ENCODE measurements at places on chromosomes 2 and 18.

GRCh38 chr18:27715751-27716150 is 461.2 kb downstream of the CDH2 start:
- DNase-seq, result no peak

DNA sequence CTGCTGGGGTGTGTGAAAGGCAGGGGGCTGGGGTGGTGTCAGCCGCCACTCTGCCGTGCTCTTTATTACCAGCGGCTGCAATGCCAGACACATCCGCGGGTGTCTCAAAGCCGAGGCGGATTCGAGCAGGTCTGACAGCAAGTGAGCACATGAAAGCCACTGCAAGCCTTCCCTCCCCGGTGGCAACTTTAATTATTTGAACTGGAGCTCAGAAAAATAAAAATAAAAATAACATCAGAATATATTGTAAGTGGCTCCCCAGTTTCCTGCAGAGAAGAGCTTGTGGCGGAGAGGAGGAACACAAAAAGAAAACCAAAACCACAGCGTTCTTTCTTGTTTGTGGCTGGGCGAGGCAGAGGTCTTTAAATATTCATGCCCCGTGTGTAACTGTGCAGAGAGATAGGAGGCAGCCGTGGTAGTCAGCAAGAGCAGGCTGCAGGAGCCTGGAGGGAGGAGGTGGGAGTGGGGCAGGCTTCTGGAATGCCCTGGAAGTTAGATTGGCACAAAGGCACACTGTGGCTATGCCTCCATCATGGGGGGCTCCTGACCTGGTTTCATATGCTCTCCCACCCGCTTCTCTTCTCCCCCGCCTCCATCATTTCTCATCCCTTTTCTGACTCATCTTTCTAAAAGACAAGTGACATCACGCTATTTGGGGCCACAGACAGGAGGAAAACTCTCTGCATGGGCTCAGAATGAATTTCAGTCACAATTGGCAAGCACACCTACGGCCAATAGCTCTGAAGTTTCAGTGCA is 199.8 kb downstream of the CLIP4 start:
- DNase-seq, result peak; percentile 77

DNA sequence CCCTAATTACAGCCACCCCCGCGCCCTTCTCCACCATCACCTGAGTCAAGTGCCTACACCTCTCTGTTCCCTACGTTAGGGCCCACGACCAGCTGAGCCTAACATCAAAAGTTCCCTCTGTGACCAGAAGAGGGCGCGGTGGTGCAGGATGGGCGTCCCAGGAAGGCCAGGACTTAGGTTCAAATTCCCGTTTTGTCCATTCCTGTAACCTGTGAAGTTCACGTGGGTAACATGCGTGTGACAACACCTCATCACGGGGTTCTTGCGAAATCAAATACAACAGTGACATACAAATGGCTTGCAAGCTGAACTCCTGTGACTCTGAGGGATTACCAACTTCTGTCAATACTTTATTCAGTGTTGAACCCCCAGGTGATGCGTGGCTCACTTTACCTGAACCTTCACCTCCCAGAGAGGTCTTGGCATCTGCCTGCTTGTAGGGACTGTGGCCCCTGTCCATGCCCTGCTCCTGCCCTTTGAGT is 207.9 kb downstream of the ARL4C start:
- peak; percentile 88 for DNase-seq

DNA sequence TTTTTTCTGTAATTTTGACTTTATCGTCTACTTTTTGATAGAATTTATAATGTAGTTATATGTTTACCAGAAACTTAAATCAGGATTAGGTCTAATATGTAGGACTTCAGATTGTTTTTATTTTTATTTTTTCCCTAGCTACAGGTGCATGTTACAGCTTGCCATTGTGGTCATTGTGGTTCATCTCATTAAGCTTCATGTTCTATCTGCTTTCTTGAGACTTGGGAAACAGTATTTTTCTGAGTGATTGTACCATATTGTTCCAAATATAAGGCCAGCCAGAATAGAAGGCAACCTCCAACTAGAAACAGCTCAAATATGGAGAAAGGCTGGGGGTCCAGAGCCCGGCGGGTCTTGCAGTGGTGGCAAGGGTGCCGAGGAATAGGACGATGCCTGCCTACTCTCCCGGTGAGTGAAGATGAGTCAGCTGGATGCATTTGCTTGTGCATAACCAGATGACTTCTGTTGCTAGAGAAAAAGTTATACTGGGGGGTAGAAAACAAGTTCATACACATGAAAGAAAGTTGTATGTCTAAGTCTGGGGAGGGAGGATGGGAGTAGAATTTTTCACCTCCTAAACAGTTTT is 188.4 kb downstream of the CCDC85A start:
- DNase-seq, result no peak

DNA sequence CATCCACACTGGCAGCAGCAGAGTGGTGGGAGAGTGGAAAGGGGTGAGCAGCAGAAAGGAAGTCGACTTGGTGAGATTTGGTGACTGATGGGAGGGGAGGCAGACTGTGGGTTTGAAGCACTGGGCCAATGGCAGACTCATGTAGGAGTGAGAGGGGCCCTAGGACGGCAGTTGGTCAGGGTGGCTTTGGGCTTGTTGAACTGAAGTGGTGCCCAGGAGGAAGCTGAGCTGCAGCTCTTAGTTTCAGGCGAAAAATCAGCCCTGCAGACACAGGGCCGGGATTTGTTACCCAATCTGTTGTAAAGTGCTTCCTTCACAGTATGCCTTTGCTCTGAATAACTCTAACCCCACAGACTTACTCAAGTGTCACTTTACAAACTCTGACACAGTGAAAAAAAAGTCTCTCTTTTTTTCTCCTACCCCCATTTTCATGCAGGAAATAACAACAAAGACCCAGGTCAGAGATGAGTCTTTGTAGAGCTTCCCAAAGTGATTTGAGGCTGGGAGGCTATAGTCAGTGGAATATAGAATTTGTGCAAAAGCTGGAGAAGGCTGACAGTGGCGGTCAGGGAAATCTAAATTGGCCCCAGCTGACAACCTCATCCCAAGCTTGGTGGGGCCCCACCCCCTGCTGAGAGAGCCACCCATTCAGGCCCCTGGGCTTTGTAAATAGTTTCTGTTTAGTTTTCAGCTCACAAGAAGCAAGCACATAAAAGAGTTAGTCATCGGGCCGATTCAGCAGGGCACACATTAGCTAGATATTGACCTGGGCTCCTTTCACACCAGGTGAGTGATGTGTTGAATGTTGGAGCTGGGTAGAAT is 226.9 kb downstream of the VAPA start:
- no peak for DNase-seq

DNA sequence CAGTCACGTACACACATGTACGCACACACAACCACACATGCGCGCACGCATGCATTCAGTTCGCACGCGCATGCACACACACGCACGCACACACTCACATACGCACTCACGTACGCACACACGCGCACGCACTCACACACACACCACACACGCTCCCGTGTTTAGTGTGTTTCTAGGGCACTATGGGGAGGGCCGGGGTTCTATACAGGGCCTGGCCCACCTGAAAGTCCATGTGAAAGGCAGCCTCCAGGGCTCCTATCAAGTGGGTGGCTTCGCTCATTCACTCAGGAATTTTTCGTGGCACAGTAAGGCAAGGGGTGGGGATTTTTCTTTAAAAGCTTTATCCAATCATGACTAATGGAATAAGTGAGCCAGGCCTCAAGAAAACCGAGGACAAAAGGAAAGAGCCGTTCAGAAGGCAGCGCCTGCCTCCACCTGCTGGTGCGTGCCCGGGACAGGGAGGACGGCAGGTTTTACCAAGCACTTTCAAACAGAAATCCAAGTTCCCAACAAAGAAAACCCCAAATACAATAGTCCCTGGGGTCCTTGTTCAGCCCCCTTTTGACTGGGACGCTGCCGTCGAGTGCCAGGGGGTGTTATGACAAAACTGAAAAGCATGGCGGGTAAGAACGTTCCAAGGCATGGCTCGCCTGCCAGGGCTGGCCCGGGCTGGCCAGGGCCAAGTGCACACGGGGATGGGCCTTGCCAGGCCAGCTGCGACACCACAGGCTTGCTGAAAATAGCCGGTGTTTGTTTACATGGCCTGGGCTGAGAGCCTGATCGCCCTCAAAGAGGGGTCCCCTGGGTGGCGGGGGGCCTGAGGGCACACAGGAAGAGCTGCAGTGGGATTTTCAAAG is 110.0 kb downstream of the HDAC4 start:
- no peak for DNase-seq

DNA sequence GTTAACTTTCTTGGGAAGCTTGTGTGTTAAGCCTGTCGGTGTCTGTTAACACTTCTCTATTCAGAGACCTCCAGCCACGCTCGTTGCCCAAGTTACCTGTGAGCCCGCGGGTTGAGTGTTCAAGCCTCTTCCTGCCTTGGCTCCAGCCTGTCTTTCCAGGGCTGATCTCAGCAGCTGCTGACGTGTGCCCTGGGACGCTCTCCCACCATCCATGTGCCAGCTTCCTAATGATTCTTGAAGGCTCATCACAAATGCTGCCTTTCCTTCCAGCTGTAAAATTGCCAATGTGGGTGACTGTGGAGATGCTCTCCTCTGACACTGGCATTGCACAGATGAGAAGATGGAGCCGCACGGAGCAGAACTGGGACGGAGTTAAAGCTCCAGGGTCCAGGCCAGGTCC is 6.1 kb downstream of the RNF144A start:
- peak; percentile 28 for DNase-seq

DNA sequence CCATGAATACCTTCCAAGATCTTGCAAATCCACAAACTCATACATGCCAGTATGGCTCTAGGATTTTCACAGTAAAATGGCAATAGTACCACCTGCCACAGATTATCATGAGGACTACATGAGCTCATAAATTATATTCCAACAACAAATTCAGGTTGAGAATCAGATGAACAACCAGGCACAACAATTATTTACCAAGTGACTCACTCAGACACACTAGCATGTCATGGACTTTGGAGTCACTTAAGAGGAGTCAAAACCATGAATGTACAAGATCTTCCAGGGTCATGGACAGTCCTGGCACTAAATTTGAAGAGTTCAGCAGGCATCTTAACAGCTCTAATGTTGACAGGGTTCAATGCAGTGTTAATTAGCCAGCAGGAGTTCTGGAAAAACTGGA is 34.4 kb upstream of the BZW1 start:
- DNase-seq, result no peak

- DNase-seq, result no peak
These were observed 82.0 kb downstream of the PHLPP1 start for GRCh38 chr18:62797329-62797728.

DNA sequence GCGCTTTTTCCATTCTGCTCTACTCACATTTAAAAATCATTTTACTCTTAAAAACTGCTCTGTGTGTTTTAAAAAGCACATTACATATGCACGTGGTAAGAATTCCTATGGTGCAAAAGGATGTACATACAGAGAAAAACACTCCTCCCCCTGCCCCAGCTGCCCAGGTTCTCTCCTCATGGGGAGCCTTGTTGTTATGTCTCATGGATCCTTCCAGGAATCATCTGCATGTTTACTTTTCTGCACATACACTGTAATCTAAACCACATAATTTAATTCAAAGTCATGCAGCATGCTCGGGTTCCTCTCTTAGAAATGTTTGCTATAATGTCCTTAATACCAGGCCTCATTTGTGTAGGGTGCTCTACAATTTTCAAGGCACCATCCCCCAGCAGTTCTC is 243.3 kb downstream of the LOXHD1 start:
- no peak for DNase-seq

GRCh38 chr2:70243806-70244584 is 4.4 kb downstream of the TIA1 start:
- DNase-seq, result no peak

DNA sequence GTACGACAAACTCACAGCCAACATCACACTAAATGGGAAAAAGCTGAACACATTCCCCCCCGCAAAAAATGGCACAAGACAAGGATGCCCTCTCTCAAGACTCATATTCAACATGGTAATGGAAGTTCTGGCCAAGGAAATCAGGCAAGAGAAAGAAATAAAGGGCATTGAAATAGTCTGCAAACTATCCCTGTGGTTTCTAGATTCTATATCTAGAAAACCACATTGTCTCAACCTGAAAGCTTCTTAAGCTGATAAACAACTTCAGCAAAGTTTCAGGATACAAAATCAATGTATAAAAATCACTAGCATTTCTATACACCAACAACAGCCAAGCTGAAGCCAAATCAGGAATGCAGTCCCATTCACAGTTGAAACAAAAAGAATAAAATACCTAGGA is 294.6 kb upstream of the CYP26B1 start:
- no peak for DNase-seq

- no peak for DNase-seq
These were observed 182.7 kb upstream of the SIX2 start for GRCh38 chr2:45191976-45192375.

DNA sequence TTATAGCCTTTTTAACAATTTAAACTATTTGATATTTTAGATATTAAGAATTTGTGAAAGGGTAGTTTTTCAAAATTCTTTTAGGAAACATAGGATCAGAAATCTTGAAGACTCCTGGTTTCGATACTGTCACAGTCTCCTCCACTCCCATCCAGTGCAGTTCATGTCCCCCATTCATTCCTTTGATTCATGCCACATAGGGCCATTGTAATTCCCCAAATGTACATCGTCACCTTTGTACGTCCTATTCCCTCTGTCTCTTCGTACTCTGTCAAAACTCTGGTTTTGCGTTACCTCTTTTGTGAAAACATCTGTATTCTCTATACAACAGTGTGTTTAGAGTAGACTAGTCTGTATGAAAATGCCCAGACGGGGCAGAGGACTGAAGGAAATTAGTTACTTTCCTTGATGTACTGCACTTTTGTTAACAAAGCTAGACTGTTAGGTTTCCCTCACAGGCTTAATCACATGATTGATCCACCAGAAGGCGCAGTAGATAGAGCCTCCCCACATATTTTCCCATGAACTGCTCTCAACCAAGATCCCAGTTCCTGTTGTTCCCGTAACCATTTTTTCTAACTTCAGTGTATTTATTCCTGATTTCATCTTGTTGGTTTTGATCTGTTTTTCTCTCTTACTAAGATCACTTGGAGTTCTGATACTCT is 2.5 kb downstream of the MRPL35 start:
- no peak for DNase-seq

DNA sequence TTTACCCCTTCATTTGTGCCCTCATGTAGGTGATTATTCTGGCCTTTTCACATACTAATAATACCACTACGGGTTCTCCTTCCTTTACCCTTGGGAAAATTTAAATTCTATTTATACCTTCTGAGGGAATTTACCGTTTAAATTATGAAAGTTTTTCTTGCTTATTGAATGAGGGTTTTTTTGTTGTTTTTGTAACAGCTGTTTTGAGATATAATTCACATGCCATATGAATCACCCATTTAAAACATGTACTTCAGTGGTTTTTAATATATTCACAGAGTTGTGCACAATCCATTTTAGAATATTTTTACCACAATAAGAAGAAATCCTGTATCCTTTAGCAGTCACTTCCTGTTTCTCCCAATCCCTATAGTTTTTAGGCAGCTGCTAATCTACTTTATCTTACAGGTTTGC is 54.7 kb downstream of the EML4 start:
- no peak for DNase-seq

DNA sequence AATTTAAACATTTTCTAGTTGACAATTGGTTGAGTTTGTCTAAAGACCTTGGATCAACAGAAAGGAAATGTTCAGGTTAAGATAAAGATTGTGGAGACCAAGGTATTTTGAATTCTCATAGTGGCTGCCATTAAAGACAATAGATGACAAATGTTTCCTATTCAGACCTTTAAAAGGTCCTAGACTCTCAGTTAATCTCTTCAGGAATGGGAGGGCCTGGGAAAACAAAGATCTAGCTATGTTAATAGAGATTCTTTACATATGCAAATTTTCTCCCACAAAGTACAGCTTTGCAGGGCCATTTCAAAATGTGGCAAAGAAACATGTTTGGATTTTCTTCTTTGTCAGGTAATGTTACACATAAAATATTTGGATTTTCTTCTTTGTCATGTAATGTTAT is 403.9 kb downstream of the SPAG16 start:
- DNase-seq, result no peak

- DNase-seq, result no peak
These were observed 71.8 kb upstream of the SEC11C start for GRCh38 chr18:59067873-59068272.

GRCh38 chr2:172639256-172639655 is 83.4 kb downstream of the PDK1 start:
- no peak for DNase-seq
